ENCODE measurements at places on chromosomes 3 and 15.

- DNase-seq, result no peak
Measured at GRCh38 chr15:76647612-76648011, 257.5 kb downstream of the SCAPER start.

- no peak for DNase-seq
Measured at GRCh38 chr3:102605153-102605552, 170.3 kb downstream of the ZPLD1 start.

- peak; percentile 73 for DNase-seq
Measured at GRCh38 chr3:147943265-147943945, 534.2 kb downstream of the ZIC1 start.

- DNase-seq, result no peak
Measured at GRCh38 chr15:70432924-70433495, 330.3 kb downstream of the UACA start.

DNA sequence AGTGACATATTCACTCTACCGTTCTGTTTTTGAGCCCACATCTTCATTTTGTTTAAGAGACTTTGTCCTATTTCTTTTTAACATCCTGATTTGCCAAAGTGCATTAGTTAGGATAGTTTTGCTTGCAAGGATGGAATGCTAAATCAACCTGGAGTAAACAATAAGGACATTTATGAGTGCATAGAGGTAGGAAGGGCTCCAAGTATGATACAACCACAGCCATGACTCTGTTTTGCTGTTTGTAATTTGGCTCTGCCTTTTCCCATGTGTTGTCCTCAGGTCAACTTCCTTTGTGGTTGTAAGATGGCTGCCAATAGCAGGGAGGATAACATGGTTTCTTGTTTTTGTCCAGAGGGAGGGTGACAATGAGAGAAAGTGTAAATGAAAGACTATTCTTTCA is 66.4 kb upstream of the GOLIM4 start:
- DNase-seq, result no peak

DNA sequence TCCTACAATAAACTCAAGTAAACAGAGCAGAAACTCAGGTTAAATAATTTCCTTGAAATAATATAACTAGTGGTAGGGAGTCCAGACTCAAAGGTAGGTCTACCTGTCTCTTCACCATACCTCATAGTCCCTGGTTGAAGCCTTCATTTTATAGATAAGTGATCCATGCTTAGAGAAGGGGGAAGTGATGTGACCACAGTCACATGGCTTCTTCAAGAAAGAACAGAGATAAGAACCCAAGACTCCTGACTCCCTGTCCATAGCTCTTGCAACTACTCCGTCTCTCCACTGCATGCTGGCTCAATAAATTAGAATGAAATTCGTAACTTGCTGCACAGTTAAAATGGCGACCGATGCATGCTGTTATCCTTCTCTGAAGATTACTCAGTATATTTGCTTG is 11.0 kb upstream of the C15orf61 start:
- DNase-seq, result no peak

Measured in SW 1271 (cell line).